ENCODE measurements at places on chromosomes 2 and 18.

DNA sequence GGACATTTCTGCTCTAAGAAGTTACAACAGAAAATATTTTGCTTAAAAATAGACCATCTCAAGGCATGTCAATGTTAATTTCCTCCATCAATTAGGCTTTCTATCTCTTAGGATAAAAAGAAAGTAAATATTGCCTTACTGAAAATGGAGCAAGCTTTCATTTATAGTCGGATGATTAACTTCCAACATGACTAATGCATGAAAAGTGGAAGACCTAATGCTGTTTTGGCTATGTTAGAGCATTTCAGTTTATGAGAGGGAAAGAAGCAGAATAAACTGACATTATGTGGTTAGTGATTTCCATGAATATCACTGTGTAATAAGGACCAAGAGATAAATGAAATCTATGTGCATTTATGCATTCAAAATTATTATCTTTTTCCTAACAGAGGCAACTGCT is 475.2 kb upstream of the UBE2E3 start:
- DNase-seq, result no peak

DNA sequence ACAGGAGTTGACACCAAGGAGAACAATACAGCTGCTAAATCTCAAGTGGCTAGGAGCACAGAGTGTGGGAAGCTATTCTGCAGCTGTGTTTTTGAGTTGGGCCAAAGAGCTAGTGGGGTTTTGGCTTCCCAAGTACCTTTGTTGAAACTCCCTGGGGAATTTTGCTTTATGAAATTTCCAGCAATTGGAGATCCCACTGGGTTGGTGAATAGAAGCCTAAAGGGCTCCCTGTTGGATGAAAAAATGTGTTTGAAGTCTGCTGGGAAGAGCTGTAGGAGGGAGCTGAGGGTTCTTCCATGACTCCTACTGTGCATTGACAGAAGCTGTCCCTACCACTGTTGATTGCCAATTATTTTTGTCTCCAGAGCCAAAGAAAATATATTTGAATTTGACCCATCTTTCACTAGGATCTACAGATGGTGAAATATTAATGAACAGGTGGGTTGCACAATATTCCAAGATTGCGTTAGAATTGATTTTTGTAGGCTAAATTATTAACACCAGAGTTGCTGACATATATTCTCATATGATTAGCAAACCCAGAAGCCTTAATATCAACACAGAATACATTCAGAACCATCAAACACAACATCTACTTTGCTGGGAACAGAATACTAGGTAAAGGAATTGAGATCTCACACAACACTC is 95.4 kb upstream of the CYP1B1 start:
- DNase-seq, result no peak

- DNase-seq, result no peak
Measured at GRCh38 chr2:227234429-227234828, 70.0 kb downstream of the COL4A3 start.

- DNase-seq, result no peak
Measured at GRCh38 chr2:172066394-172066886, 18.9 kb upstream of the DLX1 start.

- no peak for DNase-seq
Measured at GRCh38 chr2:109046925-109047508, 58.0 kb upstream of the EDAR start.

DNA sequence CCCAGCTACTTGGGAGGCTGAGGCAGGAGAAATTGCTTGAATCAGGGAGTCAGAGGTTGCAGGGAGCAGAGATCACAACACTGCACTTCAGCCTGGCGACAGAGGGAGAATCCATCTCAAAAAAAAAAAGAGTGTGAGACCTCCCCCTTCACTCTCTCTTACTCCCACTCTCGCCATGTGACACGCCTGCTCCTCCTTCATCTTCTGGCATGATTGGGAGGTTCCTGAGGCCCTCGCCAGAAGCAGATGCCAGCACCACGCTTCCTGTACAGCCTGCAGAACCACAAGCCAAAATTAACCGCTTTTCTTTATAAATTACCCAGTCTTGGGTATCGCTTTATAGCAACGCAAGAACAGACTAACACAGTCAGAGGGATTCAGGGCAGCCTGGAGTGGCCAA is 66.3 kb upstream of the CREB1 start:
- DNase-seq, result no peak

GRCh38 chr2:180219491-180219890 is 212.4 kb upstream of the CWC22 start:
- DNase-seq, result no peak

DNA sequence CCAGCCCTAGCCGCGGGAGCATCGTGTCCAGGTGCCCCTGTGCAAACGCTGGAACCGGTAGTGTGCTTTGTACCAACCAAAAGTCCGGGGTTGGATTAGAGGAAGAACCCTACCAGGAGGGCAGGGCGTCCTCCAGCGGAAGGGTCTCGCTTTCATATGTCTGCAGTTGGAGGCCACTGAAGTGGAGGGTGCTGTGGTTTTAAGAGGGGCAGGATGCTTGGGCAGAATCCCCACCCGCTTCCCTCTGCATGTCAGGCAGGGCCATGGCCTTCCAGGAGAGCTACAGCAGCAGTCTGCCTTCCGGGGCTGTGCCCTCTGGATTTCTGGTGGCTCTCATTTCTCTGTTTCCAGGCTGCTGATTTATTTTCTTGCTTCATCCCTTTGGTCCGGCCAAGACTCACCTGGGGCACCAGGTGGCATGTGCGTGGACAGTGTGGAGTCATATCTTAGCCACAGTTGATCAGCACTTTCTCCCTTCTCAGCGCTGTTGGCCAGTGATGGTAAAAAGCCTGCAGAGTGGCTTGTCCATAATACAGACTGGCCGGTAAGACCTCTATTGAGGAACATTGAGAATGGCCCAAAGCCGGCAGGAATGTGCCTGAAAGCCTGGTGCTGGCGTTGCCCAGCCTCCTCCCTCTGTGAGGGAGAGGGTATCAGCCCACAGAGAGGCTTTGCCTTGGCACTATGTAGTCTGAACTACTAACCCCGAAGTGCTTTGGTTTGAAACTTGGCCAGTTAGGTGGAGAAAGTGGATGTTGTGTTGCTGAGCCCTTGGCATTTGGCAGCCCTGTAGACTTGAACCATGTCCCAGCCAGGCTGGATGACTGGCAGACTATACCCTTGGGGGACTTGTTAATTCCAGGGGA is 1.8 kb downstream of the AGAP1 start:
- DNase-seq, result no peak

GRCh38 chr2:66013456-66013855 is 421.5 kb upstream of the MEIS1 start:
- DNase-seq, result no peak

GRCh38 chr2:98464772-98465310 is 20.2 kb downstream of the INPP4A start:
- DNase-seq, result no peak

- no peak for DNase-seq
Measured at GRCh38 chr2:24354957-24355356, 5.4 kb downstream of the ITSN2 start.

GRCh38 chr2:14237902-14238301 is 394.6 kb upstream of the LRATD1 start:
- DNase-seq, result no peak

DNA sequence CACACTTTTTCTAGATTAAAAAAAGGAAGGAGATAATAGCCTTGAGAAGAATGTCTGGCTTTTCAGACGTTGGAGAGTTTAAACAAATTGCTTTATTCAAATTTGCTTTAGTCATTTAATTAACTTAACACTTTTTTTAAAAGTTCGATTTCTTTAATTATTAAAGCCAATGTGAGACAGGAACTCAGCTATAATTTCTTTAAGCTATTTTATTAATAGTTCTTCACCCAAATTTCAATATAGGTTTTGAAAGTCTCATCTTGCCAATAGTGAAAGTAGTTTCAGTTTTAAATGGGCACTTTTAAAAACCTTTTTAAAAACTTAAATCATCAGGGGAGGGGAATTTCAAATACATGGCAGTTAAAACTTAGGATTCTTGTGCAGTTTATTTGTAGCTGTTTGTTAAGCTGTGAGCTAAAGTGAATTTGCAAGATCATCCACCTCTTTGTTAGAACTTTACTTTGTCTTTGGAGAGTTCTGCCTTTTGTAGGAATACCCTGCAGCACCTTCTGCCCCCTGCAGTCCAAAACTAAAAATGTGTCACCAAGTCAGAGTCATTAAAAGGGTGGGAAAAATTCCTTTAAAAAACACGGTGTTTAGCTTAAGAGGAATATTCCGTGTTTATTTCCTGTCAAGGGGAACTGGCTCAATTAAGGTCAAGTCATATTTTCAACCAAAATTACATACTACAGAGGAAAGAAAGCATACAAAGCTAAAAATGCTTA is 4.6 kb downstream of the TGIF1 start:
- no peak for DNase-seq

DNA sequence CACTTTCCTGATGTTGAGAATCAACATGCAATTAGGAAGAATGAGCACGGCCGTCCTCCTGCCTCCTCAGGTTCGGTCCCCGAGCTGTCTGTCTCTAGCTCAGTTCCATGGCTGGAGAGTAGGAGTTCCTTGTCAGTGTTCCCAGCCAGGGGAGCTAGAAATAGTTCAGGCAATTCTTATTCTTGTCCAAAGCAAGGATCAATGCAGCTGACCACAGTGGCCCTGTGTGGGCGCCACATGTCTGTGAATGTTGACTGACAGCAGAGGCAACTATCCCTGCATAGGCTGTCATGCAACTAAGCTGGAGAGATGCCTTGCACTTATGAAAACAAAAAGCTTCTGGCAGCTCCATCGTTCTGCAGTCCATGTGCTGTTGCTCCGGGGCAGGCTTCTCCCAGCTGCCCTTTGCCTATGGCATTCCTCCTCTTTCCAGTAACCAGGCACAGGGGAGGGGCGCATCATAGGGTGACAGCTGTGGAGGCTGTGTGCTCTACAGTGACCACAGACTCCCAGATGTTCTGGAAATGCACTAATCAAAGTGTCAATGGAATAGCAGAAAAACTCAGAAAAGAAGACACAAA is 58.7 kb downstream of the PDCL3 start:
- no peak for DNase-seq

DNA sequence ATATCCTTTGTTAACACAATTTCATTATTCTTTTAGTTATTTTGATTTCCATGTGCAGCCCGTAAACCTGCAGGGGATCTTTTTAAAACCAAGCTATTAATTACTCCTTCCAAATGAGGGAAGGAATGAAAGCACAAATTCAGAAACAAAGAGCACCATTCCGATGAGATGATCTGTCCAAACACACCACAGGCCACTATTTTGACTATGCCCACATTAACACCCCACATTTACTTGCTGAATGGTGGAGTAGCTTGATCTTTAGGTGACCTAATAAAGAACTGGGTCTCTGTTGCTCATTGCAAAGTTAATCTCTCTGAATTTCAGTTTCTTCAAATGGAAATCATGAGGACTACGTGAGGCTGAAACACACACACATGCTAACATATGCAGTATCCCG is 218.0 kb downstream of the IRS1 start:
- no peak for DNase-seq

DNA sequence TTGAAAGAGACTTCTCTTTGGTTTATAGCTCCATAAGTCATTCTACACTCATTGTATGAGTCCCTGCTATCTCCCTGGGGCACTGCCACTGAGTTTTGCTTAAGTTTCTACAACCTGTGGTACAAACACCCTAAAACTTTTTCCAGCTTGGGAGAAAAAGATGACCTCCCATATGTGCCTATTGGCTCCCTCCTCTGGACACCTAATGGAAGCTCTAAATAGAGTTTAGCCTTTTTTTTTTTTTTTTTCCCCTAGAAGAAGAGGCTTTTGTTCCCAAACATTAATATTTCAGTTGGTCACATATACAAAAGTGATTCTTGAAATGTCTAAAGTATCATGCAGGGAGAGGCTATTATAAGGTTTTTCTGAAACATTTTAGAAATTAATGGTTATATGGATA is 547.2 kb upstream of the TMEFF2 start:
- no peak for DNase-seq

GRCh38 chr2:69213201-69213600 is 173.8 kb downstream of the GFPT1 start:
- DNase-seq, result no peak

DNA sequence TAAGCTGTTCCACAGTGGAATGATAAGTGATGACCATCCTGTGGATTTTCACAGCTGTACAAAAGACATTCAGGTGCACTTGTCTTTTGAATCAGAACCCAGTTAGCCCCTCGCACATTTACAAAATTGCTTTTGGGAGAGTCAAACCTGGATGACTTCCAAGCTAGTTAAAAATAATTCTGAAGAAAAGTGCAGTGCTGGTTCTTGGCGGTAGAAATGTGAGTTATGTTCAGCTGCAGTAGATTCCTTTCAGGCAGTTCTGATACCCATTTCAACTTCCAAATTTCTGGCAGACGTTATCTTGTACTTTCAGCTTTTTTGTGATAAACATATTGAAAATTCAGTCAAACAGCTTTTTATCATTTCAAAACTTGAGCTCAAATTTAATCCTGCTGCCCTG is 324.7 kb downstream of the NRXN1 start:
- peak; percentile 12 for DNase-seq

- DNase-seq, result no peak
Measured at GRCh38 chr2:178804791-178805190, 2.4 kb downstream of the TTN start.

DNA sequence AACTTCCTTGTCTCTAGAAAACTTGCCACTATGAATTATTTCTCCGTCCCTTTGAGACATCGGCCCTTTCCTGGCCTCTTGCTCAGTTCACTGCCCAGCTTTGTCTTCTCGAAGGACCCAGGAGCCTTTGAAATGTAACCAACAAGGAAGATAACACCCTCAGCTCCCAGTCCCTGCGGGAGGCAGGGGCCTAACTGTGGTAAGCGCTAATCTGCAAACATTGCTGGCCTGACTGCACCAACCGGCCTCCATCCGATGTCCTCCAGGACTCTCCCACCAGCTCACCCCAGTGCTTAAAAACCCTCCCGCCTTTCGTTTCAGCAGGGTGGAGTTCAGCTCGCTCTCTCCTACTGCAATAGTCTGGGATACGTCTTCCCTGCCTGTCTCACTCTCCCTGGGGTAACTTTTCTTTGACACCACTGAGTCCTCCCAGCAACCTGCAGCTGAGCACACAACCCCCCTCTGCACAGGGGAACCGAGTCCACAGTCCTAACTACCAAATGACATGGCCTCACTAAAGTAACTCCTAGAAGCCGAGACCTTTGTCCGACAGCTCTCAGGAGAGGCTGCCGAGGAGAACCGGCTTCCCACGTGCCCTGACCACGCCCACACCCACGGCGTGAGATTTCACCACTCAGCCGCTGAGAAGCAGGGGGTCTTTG is 76.1 kb downstream of the MBP start:
- no peak for DNase-seq

Data from NCI-H1105 (cell line).